A172 (cell line): ENCODE measurements at places on chromosomes 2 and 18. TPM values are rescaled to one million over a fixed set of nuclear protein-coding genes. Genes with fewer than 3 reads are reported as not detected.

DNA sequence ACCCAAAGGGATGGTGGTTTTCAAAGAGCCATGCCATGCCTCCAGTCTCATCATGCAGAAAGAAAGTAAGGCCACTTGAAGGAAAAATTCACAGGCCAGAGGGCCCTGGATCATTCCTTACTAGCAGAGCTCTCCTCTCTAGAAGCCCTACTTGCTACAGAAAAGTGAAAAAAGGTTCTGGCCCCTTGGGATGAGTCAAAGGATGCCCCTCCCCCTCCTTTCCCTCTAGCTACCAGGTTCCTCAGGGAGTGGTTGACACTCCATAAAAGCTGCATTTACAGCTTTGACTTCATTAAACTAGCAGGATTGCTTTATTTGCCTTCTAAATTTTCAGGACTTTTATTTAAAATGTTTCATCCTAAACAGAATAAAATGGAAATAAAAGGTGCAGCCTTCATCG lies 21.2 kb downstream of the OSR1 start:
- no peak for DNase-seq

The ASB18 gene
- total RNA-seq = not detected in 2 replicates

DNA sequence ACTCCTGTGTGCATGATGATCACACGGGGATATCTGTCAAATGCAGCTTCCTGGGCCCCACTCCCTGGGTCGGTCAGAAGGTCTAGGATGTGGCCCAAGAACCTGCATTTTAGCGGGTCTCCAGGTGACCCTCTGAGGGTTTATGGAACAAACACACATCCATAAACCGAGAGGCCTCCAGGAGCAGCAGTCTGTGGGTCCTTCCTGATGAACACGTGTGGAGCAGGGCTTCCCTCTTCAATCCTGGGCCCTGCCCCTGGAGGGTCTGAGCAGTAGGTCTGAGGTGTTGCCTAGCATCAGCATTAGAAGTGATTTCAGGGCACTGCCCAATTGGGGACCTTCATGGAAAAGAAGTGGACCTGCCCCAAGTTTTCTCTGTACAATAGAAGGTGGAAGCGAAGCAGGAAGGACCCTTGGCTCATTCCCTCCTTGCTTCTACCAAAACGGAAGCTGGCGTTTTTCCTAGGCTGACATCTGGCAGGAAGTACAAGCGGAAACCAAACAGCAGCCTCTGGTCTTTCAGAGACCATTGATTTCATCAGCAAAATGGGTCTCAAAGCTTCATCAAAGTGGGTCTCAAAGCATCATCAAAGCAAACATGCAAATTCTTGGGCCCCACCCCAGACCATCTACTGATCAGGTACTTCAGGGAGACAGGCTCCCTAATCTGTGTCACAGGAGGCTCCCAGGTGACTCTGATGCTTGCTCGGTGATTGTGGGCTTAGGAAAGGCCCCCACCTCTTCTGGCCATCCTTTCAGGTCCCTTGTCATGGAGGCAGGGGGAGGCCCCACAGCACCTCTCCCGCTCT lies 30.7 kb downstream of the INO80C start:
- DNase-seq = no peak

The BOLL gene
- not detected in 2 replicates for total RNA-seq

DNA sequence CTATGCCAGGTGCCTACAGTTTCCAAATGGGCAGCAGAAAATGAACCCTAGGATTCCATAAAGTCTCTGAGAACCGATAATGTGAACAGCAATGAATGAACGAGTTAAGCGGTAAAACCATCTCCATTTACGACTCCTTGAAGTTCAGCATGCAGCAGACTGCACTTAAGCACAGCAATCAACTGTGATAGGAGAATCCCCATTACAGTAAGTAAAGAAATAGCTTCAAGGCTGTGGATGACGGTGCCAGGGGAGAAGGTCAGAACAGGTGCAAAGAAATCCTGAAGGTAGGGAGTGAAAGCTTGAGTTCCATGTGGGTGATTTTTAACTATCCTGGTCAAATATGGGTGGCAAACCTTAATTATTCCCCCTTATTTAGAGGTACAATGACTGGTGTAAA lies 444.4 kb downstream of the NCKAP5 start:
- DNase-seq = no peak

The SLC40A1 gene
- 1.2 and 1.4 TPM in 2 replicates for total RNA-seq

GRCh38 chr2:241870611-241871537 lies 1.3 kb downstream of the RTP5 start:
- no peak for DNase-seq

The LMAN1 gene
- total RNA-seq = 70.6 and 85.8 TPM in 2 replicates

GRCh38 chr2:30277582-30277981 lies 46.2 kb downstream of the LBH start:
- DNase-seq = no peak

DNA sequence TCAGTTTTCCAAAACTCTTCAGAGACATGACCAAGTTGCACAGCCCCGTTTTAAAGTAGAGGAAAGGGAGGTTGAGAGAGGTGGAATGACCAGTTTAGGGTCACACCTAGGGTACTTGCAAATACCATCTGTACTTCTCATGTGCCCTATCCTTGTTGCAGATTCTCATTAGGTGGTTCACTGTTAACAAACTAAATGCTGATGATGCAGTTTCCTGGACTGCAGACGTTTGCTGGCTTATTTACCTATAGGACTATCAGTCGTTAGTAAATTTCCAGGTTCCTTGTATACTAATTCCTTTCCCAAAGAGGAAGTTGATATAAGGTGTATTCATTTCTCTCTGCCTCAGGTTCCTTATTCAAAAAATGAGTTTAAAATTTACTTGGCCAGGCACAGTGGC lies 1.4 kb downstream of the FARP2 start:
- no peak for DNase-seq

The SLC30A3 gene
- total RNA-seq = 3.2 and 6.5 TPM in 2 replicates

The INHA gene
- 0.86 TPM in 1 of 2 replicates, not detected in the other for total RNA-seq

DNA sequence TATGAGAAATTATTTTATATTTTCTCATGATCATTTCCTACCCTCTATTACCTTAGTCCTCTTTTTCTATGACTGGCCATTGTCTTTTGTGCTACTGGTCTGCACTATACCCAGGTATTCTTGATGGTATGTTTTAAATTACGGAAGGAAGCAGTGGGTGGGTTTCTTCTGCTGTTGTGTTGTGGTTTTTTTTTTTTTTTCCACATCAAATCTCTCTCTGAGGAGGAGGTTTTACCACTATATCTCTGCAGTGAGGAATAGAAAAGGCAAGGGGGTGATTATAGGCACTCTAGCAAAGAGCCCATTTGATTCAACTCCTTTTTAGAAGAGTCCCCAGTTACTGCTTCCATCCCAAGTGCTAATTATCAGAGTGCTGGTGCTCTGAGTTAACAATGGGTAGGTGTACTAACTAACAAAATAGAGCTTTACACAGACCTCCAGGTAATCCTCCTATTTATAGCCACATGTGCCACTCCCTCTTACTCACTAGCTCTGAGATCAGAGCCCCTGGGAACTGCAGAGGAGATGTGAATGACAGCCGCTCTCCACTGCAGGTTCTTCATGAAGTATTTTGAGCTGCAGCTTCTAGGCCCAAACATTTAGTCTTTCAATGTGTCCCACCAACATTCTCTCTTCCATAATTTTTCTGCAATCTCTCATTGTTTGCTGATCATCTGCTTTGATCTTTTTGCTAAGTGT lies 301.6 kb upstream of the GULP1 start:
- no peak for DNase-seq

The DSG4 gene
- not detected in 2 replicates for total RNA-seq

The TNFAIP6 gene
- total RNA-seq = 0.21 and 2.0 TPM in 2 replicates

- DNase-seq = no peak
Observed at GRCh38 chr18:2312440-2312839, 258.9 kb downstream of the METTL4 start.

- no peak for DNase-seq
Observed at GRCh38 chr2:31189141-31189540, 28.2 kb downstream of the CAPN14 start.

GRCh38 chr2:239626961-239627592 lies 226.3 kb upstream of the HDAC4 start:
- DNase-seq = peak; percentile 60

The CRYGC gene
- not detected in 2 replicates for total RNA-seq

DNA sequence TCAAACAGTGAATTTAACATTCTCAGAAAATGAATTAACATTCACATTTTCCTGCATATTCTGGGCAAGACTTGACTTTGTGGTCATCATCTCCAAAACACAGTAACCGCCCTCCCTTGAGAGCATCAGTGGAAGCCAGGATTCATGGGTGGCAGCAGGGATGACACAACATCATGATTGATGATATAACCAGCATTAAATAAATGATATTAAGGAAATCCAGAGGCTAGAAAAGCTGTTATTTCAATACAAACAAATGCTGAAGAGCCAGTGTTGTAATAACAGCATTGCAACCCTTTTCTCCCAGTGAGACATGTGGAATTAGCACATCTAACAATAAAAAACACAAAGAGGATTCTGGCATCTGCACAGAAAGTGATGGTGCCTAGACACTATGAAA lies 41.1 kb downstream of the CDC42EP3 start:
- no peak for DNase-seq

GRCh38 chr2:197674060-197674459 lies 1.3 kb downstream of the RFTN2 start:
- DNase-seq = no peak
